ENCODE measurements at places on chromosomes 2 and 18.

DNA sequence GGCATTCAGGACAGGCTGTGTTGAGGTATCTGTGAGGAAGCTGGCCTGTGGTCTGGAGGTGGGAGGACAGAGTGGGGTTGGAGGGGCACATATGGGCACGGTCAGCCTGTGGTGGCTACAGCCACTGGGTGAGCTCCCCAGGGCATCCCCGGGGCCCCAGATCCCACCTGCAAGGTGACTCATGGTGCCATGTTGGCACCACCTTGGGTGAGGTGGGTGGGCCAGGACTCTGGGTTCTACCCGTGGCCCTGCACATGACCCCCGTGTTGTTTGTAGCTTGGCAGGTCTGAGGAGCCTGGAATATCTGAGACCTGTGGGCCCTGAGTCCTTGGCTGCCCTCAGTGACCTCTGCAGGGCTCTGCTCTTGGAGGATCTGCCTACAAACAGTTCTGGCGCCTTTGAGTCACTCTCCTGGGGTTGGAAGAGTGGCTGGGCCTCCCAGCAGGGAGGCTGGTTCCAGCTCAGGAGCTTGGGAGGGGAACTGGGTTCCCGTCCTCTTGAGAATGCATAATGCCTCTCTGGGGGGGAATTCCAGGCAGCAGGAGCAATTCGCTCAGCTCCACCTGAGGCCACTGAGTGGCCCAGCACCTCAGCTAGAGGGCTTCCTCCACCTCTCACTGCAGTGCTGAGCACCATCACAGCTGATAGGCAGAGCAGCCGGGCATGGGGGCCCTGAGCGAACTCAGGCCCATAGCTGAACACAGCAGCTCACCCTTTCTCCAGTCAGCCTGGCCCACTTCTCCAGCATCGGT is 105.1 kb downstream of the DYSF start:
- DNase-seq = no peak

DNA sequence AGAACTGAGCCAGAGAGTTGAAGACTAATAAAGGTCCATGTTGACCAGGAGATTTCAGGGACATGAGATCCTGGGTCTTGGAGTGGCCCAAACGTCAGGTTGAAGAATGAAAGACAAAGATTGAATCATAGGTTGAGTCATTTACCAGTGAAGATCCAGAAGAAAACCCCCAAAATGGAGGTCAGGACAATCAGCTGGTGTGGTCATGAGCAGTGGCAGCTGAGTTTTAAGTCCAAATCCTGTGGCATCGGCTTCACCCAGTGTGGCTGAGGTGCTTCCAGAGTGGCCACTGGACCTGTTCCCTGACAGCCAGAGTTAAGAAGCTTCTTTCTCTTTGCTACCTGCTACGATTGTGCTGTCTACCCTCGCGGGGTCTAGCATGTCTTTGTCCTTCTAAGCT is 234.0 kb downstream of the BCL2 start:
- no peak for DNase-seq

DNA sequence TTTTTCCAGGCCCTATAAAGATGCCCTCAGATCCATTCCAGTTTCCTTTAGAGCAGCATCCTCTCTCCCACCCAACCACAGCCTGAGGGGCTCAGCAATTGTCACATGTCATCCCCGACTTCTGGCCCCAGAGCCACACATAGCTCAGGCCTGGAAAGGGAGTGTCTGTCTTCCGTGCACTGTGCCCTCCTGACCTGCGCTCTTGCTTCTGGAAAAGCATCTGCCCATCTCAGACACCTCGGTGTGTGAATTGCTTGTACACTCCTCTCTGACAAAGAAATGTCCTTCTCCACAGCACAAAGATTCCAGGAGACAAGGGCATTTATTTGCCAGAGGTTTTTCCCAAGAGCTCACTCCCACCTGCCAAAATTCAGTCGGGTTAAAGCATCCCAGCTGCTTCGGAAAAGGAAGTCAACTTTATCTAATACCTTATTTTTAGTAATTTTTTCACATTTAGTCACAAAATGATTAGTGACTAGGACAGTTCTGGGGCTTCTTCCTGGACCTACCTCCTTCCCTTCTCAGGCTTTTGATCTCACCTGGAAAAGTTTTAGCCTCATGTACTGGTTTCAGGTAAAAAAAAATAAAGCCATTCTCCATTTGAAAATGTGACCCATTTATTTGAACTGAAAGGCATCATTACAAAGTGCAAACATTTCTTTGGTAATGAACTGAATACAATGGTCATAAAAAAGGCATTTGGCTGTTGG is 112.9 kb downstream of the PXDN start:
- no peak for DNase-seq

GRCh38 chr2:77590298-77590917 is 68.2 kb upstream of the LRRTM4 start:
- no peak for DNase-seq

- DNase-seq = no peak
Measured at GRCh38 chr18:49123431-49123830, 172.7 kb upstream of the SMAD7 start.

- no peak for DNase-seq
Measured at GRCh38 chr2:168851674-168852320, 38.4 kb downstream of the SPC25 start.

DNA sequence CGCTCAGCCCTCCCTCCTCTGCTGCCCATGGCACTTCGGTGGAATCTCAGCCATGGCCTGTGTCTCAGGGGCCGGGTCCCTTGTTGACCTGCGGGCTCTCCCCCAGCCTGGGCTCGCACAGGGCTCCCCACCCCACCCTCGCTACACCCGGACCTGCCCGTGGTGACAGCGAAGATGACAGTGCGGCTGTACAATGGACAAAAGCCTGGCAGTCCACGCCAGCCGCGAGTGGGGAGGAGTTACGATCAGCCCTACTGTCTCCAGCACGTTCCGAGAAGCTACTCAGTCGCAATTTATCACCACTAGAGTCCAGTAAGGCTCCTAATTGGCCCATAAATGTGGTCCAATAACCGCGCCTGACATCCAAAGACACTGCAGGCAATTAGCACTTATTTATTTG is 31.6 kb downstream of the GBX2 start:
- no peak for DNase-seq

GRCh38 chr2:28516950-28517349 is 21.1 kb downstream of the PLB1 start:
- no peak for DNase-seq

DNA sequence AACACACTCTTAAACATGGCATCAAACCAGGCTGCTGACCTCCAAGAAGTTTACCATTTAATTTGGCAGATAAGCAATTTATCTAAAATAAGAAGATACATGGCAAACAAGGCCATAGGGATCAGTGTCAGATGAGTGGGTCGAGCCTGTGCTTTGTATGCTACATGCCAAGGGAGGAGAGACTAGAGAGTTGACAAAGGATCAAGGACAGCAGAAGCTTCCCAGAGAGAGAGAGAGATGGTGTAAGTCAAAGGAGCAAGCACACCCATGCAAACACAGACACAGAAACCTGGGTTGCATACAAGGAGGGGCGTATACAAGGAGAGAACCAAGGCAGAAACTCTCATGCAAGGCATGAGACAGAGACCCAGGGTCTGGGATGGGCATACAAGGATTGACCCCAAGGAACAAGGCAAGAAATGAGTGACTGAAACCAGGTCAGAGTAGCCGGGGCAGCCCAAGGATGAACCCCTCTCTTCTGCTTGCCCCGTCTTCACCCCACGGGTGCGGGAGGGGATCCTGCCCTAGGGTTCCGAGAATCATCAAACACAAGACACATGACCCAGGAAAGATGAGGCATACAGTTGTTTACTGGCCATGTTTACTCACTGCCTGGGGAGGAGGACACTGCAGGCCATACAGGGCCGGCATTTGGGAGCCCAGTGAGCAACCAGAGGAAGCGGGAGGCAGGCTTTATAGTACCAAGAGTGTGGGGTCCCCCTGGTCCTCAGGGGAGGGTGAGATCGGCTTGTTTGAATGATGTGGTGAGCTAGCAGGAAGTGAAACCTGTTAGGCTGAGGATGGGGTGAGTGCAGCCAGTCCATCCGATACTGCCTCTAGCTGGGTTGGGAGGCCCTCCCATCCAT is 529.2 kb upstream of the ID2 start:
- no peak for DNase-seq

DNA sequence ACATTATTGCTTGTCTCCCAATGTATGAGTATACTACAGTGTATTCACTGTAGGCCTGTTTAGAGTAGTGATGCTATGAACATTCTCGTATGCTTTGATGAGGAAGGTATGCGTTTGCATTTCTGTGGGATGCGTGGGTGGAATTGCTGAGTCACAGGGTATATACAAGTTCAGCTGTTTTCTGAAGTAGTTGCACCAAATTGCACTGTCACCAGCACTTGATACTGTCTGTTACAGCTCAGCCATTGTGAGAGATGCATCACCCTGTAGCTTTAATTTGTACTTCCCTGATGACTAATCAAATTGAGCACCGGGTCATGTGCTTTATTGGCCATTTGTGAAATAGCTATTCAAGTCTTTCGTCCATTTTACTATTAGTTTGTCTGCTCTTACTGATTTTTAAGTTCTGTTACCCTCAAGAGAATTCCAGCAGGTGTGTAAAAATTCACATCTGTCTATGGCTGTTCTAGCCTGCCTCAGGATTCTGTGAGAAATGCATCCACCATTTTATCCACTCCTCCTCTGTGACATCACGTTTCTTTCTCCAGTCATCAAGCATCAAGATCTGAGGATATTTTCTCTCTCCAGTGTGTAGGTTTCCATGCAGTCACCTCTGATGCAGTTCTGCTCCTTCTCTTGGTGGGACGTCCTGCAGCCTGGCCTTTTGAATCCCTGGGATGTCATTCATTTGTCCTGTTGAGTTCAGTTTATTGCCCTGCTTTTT is 72.5 kb downstream of the DGKD start:
- no peak for DNase-seq

DNA sequence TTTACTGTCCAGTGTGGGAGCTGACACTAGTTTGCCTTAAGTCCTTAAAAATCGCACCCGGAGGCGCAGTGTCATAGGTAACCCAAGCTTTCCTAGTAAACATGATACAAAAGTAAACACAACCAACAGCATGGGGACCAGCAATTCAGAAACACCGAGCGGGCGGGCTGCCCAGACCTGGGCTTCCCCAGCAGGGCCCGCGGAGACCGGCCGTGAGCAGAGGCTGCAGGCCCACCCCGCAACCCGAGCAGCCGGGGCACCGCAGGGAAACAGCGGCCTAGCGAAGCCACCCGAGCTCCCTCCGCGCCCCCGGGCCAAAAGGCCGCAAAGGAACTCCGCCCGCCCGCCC is 296 bp downstream of the TTC21B start:
- DNase-seq = no peak

DNA sequence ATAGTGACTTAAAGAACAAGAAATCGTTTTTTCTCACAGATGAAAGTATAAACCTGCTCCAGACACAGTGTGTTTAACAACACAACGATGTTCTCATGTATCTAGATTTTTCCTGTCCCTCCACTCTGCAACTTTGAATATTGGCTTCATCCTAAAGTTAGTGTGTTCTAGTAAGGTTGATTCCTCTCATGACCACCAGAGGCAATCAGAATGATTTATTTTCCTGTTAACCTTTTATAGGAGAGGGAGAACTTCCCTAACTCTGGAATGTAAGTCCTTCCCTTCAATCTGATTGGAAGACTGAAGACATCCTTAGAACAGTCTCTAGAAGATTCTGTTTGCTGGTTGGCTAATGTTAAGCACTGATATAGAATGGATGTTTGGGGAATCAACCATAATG is 41.0 kb upstream of the TAF4B start:
- no peak for DNase-seq

GRCh38 chr2:16649353-16650286 is 16.0 kb downstream of the CYRIA start:
- no peak for DNase-seq

- DNase-seq = no peak
Measured at GRCh38 chr2:203646266-203646864, 60.1 kb upstream of the CD28 start.

- DNase-seq = no peak
Measured at GRCh38 chr18:79498662-79499061, 102.9 kb downstream of the NFATC1 start.

- DNase-seq = no peak
Measured at GRCh38 chr18:5892823-5893431, 2.4 kb downstream of the TMEM200C start.

- no peak for DNase-seq
Measured at GRCh38 chr18:69985239-69985638, 37.6 kb upstream of the CD226 start.

- DNase-seq = no peak
Measured at GRCh38 chr2:240818293-240819125, 1.5 kb downstream of the KIF1A start.

- no peak for DNase-seq
Measured at GRCh38 chr2:229339618-229340017, 68.5 kb upstream of the PID1 start.

DNA sequence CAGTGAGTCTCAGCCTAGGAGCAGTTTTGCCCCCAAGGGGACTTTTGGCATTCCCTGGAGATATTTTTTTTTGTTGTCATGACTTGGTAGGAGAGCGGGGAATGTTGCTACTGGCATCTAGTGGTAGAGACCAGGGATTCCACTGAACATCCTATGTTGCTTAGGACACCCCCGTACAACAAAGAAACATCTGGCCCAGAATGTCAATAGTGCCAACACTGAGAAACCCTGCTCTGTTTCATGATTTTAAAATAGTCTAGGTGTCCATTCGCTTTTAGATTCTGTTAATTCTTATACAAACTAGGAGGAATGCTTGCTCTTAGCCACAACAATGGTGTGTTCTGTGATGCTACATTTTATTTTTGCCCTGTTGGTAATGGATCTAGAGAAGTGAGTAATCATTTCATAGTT is 225.8 kb upstream of the SIX3 start:
- DNase-seq = no peak

GRCh38 chr2:240431271-240431660 is 4.2 kb upstream of the GPC1 start:
- no peak for DNase-seq

- no peak for DNase-seq
Measured at GRCh38 chr2:16068552-16068940, 128.2 kb downstream of the MYCN start.

DNA sequence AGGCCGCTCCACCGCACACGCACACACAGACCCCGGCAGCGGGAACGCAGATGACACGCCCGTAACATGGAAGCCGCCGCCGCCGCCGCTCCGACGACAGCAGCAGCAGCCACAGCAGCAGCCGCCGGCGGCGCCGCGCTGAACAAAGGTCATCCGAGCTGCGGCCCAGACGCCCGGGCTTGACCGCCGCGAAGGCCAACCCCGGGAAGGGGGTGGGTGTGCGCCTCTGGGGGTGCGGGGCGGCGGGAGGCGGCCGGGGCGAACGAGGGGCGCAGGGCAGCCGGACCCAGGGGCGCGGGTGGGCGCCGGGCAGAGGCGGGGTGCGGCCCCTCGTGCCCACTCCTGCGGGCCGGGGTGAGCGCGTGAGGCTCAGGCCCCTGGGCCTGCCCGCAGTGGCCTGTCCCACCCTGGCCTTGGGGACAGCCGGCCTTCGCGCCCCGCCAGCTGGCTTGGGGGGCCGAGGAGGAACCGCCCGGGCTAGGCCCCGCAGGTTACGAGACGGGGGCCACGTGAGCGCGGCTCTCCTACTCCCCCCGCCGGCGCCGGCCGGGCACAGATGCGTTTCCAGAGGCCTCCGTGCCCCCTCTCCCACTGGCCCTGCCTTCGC is 1.0 kb upstream of the ZNF532 start:
- DNase-seq = peak; percentile 12

GRCh38 chr2:72128059-72128842 is 19.4 kb downstream of the CYP26B1 start:
- DNase-seq = no peak

- DNase-seq = no peak
Measured at GRCh38 chr2:137420744-137421143, 543.5 kb upstream of the HNMT start.

- DNase-seq = no peak
Measured at GRCh38 chr2:169397697-169398096, 35.4 kb upstream of the LRP2 start.

Data from T-helper 17 cell (primary cell).